Lung (tissue), 17 donors: ENCODE measurements at places on chromosomes 1 and 21. TPM values are rescaled to one million over a fixed set of nuclear protein-coding genes. Genes with fewer than 3 reads are reported as not detected.

MROH9 gene
- 0.49 TPM for polyA plus RNA-seq

KAZN gene
- 9.5 TPM for polyA plus RNA-seq

NHLH1 gene
- polyA plus RNA-seq, result 0.12 TPM

PMF1 gene
- 144 TPM for polyA plus RNA-seq

LCE2A gene
- polyA plus RNA-seq, result not detected

DNA sequence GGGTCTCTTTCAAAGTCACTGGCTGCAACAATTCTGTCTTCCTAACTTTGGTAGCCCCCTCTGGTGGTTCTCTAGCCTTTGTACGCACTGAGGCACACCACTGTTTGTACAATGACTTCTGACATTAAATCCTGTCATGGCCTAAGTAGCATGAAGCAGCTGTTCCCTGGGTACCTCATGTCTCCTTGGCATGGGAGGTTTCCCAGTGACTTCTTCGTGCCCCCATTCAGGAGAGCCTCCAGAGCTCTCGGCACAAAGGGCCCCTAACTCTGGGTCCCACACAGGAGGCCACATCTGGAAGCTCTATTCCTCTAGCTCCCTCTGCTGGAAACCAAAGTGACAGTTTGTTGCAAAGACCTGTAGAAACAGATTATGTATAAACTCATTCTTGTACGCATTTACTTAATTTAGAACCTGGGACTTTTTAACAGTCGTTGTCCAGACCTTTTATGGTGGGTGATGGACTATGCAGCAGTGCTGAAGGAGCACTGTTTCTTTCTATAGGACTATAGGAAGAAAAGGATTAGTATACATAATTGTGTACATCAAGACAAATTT is 13.4 kb downstream of the SWT1 start:
- DNase-seq, result peak; percentile 83

DNA sequence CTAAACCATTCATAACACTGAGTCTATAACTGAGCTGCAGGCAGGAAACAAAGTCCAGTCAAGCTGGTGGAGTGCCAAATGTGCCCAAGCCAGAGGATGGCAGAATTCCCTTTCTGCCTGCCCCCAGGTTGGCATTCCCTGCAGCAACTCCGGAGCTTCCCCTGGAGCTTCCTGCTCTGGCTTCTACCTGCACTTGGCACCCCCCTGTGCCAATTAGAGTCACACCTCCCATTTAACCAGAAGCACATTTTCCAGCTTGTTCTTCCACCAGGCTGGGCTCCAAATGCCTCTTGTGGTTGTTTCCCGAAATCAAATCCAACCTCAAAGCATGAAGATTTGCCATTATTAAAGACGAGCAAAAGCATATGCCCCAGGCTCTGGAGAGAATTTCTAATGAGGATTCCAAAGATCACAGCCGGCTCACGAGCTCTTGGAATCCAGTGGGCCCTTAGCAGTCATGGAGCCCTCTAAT is 294.5 kb downstream of the RRAGC start:
- DNase-seq, result no peak

DNA sequence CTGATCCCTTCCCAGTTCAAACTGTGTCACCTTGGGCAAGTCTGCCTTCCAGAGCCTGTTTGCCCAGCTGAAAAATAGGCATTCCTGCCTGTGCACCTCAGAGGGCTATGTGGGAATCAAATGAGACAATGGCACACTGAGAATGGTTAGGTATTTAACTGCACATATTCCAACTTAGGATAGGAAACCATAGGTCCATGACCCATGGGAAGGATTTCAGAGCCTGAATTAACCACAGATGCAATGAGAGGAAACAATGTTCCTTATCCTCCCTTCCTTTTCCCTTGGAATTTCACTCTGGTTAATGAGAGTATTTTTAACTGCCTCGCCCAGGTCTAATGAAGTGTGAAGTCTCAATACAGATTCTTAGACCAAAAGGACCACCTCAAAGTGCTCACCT is 12.7 kb downstream of the PAFAH2 start:
- no peak for DNase-seq

DNA sequence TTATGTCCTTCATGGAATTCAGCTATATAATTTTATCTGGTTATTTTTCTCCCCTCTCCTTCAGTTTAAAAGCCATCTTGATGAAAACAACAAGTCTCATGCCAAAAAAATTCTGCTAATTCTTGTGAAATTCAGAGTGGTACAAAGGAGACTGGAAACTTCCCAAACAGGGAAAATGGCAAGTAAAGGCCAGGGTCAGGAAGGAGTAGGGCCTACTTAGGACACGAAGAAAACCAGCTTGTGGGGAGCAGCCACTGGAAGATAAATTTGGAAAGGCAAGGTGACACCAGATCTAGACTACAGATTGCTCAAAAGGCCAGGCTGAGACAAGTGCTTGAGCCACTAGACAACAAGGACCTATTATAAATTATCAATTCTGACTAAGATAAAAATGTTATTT is 6.4 kb downstream of the TSTD1 start:
- DNase-seq, result no peak

DNA sequence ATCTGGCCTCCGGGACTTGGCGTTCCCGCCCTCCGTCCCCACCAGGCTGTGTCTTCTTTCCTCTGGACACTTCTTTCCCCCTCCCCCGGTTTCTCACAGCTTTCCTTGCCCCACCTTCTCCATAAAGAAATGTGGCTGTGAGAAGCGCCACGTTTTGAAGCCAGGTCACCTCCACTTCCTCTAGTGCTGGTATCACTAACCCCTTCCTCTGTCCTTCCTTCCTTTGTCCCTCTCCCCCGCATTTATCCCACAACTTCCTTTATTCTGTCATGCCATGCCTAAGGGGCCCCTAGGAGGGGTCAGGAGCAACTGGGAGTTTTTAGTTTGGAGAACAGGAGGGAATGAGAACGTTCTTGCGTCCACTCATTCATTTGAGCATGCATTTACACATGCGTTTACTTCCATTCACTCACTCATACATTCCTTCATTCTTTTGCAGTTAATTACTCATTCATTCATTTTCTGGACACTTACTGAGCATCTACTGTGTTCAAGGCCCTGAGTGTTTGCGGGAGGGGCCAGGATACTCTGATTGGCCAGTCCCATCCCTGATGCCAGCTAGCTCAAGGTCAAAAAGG is 5.0 kb upstream of the ACOT11 start:
- DNase-seq, result peak; percentile 35
